ENCODE measurements at places on chromosomes 5 and 9. TPM values are rescaled to one million over a fixed set of nuclear protein-coding genes. Genes with fewer than 3 reads are reported as not detected.
A peak's percentile ranks its signal among the peaks of the same experiment; 100 is the strongest.

DCAF12 gene
- 28.6 TPM for polyA plus RNA-seq

GRCh38 chr5:146828385-146828784 is 50.2 kb downstream of the PPP2R2B start:
- DNase-seq: peak; percentile 30

DPYSL3 gene
- 24.9 TPM for polyA plus RNA-seq

DNA sequence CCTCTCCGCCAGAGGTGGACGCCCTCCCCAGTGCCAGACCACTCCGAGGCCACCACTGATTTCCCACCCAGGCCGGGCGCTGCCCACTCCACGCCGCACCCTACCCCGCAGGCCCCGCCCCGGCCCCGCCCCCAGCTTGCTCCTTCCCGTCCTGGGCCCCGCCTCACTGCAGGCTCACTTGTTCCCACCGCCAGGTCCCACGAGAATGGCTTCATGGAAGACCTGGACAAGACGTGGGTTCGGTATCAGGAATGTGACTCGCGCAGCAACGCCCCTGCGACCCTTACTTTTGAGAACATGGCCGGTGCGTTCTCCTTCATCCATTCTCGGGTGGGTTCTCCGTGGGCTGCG is 6.5 kb downstream of the LRRC26 start:
- no peak for DNase-seq

DNA sequence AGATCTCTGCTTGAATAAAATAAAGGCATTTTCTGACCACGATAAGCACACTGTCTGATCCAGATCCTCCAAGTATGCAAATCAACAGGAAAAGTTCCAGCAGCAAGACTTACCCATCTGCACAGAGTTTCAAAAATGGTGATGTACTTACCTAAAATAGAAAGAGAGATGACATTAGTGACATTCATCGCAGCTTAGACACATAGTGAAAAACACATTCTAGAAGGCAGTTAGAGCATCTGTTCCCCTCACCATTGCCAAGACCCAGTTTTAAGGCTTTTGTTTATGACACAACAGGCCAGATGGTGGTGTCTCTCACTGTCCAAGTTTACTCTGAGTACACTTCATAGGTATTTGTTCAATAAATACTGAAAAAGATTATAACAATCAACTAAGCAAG is 207.7 kb downstream of the PDE4D start:
- no peak for DNase-seq

ERAP2 gene
- 1.5 TPM for polyA plus RNA-seq

DNA sequence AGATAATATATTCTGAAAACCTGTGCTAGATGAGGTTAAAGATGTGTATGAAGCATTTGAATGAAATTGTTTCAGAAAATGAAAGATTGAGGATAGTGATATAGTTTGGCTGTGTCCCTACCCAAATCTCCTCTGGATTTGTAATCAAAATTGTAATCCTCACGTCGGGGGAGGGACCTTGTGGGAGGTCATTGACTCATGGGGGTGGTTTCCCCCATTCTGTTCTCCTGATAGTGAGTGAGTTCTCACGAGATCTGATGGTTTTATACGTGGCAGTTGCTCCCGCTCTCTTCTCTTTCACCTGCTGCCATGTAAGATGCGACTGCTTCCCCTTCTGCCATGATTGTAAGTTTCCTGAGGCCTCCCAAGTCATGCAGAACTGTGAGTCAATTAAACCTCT is 2.0 kb upstream of the TEX48 start:
- DNase-seq: no peak

DNA sequence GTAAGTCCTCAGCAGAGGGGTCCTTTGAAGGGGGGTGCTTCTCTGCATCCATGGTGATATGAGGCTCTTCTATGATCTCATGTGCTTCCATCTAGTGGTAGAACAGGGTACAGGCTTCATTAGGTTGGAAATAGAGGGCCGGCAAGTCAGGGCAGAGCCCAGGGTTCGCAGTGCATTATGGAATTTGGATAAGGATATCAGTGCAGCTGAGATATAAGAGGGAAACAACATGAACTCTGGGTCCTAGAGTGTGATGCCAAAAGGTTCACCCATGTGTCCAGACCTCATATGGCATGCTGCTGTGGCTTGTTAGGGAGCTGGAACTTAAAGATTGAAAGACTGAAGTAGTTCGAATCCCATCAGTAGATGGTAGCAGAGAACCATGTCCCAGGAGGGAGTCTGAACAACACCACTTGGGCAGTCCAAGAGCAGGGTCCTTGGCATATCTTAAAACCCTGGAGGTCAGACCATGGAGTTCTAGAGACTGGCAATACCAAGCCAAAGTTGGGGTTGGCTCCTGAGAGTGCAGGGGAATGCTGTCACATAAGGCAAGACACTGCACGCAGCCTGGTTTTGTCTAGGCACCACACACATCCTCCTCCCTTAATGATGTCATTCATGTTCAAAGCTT is 2.3 kb downstream of the FAM221B start:
- DNase-seq: peak; percentile 73

DNA sequence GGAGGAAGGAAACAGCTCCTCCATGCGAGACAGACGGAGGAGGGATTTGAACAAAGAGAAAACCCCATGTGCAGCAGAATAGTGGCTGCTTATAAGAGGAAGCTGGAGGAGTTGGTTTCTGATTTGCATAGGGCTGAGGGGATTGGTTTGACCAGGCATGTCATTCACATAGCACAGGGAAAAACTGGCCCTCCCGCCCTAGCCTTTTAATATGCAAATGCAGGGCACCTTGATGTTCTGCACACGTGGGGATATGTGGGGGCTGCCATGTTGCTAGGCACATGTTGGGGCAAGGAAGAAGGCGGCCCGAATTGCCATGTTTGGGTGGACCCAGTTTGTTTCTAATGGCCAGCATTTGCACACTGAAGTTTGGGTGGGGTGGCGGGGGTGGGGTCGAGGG is 42.2 kb downstream of the OSMR start:
- no peak for DNase-seq

DNA sequence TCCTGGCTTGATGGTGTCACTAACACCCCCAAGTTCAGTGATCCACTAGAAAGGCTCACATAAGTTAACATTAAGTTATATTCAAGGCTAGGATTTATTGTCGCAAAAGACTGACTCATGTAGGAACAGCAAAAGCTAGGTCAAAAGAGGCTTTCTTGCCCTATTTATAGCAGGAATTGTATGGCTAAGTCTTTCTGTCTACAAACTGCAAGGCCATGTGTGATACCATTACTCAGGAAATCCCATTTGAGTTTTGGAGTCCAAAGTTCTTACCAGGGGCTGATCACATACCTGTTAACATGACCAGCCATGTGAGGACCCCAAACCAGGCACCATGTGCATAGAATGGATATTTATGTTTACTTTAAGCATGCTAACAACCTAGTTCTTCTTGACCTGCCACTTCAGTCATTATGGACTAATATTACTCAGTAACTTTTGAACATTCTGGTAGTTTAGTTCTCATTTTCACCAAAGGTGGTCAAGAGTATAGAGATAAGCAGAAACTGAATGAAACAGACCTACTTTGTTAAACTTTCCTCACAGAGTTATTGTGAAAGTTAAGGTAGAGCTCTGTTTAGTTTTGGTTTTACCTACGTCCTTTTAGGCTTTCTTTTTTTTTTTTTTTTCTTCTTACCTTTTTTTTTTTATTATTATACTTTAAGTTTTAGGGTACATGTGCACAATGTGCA is 281.1 kb downstream of the FER start:
- DNase-seq: no peak

DNA sequence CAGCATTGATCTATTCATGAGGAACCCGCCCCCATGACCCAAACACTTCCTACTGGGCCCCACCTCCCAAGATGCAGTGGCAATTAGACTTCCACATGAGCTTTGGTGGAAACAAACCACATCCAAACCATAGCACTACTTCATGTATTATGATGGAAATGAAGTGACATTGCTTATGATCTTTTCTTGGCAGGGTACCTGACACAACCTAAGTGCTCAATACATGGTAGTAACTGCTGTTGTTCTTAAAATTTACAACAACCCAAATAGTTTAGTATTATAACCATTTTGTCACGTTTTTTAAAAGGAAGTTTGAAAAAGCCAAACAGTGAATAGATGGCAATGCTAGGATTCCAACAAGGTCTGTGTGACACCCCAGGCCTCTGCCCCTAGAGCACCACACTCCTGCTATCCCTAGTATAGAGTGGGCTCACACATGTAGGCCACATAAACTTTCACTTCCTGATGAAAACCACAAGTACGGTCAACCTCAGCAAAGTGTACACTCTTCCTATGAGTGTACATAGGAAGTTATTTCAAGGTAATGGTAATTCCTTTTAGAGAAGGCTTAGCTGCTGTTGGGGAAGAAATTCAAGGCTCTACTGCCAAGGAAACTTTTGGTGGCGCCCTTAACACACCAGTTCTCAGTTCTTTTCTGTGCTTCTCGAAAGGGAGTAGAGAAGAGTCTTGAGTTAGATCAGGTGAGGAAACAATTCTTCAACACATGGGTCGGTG is 97.6 kb downstream of the ARSB start:
- no peak for DNase-seq

MYOZ3 gene
- polyA plus RNA-seq: 0.83 TPM

SLC34A1 gene
- polyA plus RNA-seq: 0.33 TPM

DNA sequence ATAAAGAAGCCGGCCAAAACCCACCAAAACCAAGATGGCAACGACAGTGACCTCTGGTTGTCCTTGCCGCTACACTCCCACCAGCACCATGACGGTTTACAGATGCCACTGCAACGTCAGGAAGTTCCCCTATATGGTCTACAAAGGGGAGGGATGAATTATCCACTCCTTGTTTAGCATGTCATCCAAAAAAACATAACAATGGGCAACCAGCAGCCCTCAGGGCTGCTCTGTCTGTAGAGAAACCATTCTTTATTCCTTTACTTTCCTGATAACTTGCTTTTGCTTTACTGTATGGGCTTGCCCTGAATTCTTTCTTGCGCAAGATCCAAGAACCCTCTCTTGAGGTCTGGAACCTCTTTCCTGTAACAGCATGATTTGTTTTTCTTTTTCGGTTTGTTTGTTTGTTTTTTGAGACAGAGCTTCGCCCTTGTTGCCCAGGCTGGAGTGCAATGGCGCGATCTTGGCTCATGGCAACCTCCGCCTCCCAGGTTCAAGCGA is 2.0 kb upstream of the UAP1L1 start:
- DNase-seq: no peak

GRCh38 chr9:91775708-91776028 is 174.4 kb downstream of the ROR2 start:
- no peak for DNase-seq

CARD9 gene
- 2.5 TPM for polyA plus RNA-seq

OR13D1 gene
- polyA plus RNA-seq: not detected

DNA sequence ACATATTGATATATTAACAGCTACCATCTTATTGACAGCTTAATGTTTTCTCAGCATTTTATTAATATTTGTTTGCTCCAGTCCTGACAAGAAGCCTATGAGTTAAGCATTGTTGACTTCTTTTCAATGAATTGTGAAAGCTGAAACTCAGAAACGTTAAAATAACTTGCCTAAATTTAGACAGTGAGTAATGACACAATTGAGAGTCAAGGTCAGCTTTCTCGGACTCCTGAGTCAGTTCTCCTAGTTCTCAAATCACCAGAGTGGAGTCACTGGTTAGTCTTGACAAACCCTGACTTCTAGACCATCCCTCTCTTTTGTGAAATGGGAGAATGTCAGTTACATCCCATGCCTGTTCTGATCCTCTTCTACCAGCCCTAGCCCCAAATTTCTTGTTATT is 222.7 kb upstream of the ACO1 start:
- DNase-seq: no peak

GRCh38 chr5:90119531-90119971 is 290.0 kb downstream of the CETN3 start:
- no peak for DNase-seq

- peak; percentile 17 for DNase-seq
These were observed 222.5 kb upstream of the IL12B start for GRCh38 chr5:159552751-159553150.

GRCh38 chr9:131641618-131642495 is 96.5 kb downstream of the PRRT1B start:
- DNase-seq: peak; percentile 85

ACTBL2 gene
- 0.17 TPM for polyA plus RNA-seq

DNA sequence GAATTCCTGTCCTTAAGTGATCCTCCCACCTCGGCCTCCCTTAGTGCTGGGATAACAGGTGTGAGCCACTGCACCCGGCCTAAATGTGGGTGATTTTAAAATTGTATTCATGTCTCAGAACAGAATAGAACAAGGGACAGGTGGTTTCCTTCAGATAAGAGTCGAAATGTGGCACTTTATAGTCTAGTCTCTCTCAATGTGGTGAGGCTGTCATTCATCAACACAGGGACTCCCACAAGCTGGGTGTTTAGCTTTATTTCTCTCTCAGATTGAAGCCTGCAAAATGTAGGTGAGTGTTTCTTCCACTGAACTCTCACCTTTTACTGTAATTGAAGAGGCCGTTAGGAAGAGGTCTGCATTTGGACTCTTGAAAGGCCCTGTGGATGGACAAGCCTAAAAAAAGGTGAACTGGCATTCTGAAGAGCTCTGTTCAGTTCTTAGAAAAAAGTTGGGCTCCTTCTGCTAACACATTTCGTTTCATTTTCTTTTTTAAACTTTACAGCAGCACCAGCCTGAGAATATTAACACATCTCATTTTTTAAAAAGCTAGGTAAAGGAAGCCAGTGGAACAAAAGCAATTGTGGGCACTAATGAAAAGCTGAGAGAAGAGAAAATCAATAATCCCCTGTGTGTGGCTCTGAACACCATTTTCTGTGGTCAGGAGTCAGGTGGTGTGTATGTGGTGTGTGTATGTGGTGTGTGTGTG is 126.2 kb upstream of the SLC28A3 start:
- no peak for DNase-seq

GRCh38 chr5:135426102-135427082 is 20.8 kb downstream of the DCANP1 start:
- peak; percentile 67 for DNase-seq

PPP3R2 gene
- polyA plus RNA-seq: not detected

GRCh38 chr5:148454576-148454975 is 70.8 kb downstream of the FBXO38 start:
- DNase-seq: no peak

GRCh38 chr5:109922381-109922995 is 232.8 kb downstream of the MAN2A1 start:
- no peak for DNase-seq

GRCh38 chr9:15512889-15513288 is 2.1 kb upstream of the PSIP1 start:
- no peak for DNase-seq

- DNase-seq: peak; percentile 79
These were observed 62.6 kb downstream of the NEK6 start for GRCh38 chr9:124320062-124320973.

All from hepatocyte (in vitro differentiated cells).